CD4-positive, alpha-beta T cell treated with Interleukin-1 beta for 1 hour (primary cell): ENCODE measurements at places on chromosomes 2 and 18.
A peak's percentile ranks its signal among the peaks of the same experiment; 100 is the strongest.

GRCh38 chr2:25856377-25856776 is 21.9 kb downstream of the ASXL2 start:
- no peak for DNase-seq

- peak; percentile 21 for DNase-seq
These were observed 886 bp downstream of the PRKCE start for GRCh38 chr2:45652090-45653031.

DNA sequence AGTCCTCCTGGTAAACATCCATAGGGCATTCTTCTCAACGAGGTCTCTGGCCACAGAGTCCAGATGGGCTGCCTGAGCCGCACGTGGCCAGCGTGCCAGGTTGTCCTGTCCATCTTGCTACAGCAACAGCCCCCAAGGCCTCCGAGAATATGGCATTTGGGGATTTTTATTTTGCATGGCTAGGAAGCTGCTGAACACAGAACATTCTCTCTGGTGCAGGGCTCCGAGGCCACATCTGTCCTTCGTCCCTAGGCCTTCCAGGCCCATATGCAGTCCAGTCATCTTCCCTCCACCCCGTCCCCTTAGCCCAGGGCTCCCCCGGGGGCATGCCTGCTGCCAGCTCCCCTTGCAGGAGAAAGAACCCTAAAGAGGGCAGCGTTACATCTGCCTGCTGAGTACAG is 2.3 kb downstream of the HDAC4 start:
- no peak for DNase-seq

DNA sequence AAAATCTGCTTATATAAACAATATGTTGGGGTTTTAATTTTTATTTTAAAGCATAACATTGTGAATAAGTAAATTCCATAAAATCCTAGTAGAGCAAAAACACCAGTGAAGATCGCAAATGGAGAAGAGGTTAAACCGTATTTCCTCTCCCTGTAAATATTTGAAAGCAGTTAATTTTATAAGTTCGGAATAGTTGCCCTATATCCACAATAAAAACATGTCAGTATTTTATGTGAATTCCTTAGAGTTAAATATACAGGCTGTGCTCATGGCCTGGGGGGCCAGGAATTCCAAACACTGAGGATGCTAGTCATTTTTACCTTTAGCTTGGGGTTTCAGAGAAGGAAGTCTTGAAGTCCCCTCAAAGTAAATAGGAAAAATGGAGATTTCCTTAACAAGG is 135.0 kb downstream of the FIGN start:
- DNase-seq, result no peak

DNA sequence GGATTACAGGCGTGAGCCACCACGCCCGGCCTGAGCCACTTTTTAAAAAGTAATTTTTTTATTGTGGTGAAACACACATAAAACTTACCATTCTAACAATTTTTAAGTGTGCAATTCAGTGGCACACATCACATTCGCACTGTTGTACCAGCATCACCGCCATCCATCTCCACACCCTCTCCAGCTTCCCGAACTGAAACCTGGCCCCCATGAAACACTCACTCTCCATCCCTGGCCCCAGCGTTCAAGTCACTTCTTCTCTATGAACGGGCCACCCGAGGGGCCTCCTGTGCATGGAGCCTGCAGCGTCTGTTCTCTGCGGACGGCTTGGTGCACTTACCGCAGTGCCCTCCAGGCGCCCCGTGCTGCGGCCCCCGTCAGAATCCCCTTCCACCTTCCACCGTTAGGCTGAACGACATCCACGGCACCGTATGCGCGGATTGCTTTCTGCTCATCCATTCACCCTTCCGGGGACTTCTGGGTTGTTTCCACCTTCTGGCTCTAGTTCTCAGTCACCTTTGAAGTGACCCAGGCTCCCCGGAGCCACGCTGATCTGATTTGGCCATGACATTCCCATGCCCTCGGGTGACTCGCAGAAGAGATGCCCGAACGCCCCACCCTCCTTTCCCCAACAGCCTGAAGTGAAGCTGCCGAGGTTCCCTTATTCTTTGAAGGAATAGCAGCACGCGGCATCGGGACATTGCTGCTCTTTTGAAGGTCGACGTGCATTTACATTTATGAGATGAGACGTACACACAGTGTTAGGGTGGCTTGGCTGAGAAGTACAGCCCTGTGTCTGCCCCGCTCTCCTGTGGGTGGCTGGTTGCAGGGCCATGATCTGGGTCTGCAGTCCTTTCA is 134.4 kb downstream of the MBP start:
- no peak for DNase-seq

DNA sequence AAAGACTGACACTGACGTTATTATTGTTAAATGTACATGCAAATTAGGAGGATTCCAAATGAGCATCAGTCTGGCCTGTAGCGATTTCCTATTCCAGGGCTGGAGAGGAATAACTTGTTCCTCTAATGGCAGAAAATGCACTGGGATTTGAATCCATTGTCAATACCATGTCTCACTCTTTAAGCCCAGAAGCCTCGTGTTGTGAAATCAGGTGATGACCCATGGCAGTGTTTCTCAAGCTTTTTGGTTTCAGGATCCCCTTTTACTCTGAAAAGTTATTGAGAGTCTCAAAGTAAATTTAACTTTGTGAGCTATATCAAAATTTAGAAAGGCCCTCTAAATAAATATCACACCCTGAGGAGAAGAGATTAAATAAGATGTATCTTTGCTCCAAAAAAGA is 279.2 kb downstream of the GALR1 start:
- DNase-seq, result no peak

DNA sequence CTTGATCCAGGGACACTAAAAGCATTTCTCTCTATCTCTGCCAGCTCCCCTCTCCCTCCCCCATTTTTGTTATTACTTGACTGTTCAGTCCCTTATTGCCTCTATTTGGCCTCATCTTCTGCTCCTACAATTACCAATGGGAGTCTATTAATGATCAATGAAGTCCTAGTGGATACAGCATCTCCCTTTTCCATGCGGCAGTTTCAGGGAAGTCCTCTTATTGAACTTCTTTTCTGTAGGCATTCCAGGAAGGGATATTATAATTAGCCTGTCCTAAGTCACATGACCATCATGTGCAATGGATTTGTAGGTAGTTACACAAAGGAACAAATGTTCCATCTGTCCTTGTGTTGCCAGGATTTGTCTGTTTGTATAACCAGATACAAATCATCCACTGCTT is 495.1 kb upstream of the CNTNAP5 start:
- no peak for DNase-seq

- no peak for DNase-seq
These were observed 401.9 kb downstream of the LRP1B start for GRCh38 chr2:141728886-141729285.

DNA sequence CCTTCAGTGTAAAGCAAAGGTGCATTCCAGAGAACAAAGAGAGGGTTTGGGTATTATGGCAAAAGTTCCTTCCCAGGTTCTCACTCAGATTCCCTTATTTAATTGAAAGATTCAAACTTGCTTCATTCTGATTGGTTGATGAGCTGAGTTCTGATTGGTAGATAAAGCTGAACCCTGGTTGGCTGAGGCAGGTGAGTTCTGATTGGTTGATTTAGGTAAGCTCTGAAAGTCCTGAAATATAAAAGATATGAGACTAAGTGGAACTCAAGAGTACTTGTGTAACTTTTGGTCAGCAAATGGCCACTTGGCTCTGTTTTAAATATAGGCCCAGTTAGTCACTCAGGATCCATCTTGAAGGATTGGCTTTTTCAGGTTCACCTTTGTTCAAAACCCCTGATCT is 99.8 kb upstream of the FBXO11 start:
- no peak for DNase-seq

DNA sequence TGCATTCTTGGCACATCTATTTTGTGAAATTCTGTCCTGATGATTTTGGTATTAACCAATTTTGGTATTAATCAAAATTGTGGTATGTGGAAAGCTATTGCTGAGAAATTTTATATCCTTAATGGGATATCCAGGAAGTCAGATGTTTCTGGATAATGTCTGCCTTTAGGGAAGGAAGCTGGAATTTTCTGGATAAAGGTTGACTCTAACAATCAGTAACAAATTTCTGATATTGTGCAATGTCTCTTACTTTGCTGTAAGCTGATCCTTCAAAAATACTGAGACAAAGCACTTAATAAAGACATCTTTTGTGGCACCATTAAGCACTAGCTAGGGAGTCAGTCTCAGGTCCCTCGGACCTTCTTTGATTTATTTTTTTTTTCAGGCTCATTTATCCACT is 100.8 kb upstream of the UGP2 start:
- DNase-seq, result no peak

GRCh38 chr2:58634653-58635370 is 393.7 kb upstream of the FANCL start:
- DNase-seq, result no peak

DNA sequence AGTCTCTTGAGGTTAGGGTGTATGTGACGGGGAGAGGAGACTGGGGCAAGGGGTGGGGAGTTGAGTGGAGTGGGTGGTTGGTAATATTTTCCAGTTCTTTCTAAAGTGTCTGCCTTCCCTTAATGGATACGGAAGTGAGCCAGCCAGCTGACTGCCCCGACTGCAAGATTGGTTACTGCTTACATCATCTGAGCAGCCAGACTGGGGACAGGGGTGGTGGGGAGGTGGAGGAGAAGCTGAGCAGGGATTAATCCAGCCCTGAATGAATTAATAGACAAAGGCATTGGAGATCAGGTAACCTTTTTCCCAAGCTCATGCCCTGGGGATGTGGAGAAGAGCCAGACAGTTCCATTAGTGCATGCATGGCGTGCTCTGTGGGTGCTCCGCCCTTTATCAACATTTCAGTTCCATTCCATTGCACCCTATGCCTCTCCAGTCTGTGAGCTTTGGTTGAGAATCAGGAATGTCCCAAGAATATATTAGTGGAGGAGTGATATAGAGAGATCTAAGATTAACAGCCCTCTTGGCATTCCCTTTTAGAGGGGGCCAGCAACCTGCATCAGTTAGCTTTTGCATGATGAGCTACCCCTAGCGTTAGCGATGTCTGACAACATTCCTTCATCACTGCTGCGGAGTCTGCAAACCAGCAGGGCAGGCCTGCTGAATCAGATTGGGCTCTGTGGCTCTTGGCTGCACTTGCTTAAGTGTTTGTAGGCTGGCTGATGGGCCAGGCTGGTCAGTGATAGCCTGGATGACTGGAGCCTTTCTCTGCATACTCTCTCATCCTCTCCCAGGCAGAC is 67.4 kb downstream of the TNP1 start:
- no peak for DNase-seq

- no peak for DNase-seq
These were observed 13.5 kb upstream of the SIX3 start for GRCh38 chr2:44927985-44928482.

DNA sequence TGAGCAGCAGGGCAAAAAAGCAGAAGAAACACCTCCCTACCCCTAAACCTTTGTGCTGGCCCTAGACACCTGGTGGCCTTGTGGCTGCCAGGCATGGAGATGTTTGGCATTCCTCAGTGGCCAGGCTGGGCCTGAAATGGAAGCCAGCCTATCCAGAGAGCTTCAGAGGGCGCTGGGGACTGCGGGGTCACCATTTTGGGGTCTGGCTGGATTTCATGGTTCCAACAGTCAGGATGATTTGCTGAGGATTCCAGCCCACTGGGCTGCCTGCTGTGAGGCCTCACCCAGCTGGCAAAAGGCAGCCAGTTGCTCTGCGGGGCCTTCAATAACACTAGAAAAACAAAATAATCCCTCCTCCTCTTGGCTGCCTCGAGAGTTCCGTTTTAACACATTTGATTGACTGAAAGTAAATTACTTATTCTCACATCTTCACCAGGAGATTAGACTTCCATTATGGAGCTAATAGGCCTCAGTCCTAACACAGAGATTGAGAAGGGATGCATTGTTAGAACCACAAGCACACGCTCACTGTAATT is 154.1 kb downstream of the EN1 start:
- DNase-seq, result no peak

GRCh38 chr18:78696698-78697435 is 282.8 kb upstream of the SALL3 start:
- no peak for DNase-seq

DNA sequence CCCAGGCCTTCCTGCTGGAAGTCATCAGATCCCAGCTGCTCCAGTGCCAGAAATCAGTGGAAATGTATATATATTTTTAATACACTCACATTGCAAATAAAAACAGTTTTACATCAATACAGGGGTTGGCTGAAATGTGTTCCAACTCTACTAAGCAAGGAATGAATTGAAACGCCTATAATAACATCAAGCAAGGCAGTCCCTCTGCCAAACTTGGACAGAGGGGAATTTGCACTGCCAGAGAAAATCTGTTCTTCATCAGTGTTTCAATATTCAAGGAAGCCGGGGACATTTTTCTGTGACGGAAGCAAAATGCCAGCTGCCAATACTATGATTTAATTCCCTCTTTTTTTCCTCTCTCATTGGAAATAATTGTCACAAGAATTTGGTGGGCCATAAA is 335.3 kb downstream of the TNS1 start:
- no peak for DNase-seq

- DNase-seq, result no peak
These were observed 206.2 kb downstream of the TPGS2 start for GRCh38 chr18:36622610-36623009.

DNA sequence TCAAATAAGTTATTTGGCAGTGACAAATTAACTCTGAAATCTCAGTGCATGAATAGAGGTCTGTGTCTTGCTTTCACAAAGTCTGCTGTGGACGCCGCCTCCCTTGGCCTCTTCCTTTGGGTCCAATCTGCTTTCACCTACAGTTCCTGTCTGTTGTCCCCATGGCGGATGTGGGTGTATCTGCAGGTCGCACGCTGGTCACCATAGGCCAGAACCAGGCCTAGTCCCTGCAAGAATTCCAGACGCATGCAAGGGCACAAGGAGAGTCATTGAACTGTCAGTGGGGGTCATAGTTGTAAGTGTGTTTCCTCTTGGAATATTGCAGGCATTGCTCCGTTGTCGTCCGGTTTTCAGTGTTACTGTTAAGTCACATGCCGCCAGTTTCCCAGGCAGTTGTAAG is 7.4 kb downstream of the SOCS6 start:
- no peak for DNase-seq

DNA sequence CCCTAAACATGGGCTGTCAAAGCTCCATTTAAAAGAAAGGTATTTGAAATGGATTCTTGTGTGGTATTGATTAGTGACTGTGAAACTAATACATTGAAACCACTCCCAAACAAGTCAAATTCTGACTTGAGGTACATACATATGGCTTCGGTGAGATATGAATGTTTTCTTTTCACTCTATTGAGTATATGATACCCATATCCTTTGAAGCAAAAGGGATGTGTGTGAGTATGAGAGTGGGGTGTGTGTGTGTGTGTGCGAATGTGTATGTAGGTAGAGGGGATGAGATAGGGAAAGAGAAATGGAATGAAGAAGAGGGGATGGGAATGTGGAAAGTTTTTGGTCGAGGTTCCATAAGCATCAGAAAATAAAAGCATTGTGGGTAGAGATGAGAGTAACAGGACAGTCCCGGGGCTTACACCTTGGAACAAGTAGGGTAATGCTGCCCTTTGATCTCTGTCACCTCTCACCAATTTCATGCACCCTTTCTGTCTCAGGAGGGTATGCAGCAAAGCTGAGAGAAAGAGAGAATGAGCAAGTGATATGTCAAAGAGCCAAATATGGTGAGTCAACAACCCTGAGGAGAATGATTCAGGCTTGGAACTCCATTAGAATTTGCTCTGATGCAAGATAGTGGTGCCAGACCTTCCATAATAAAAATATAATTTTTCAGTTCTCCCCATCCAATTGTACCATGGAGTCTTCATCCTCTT is 64.0 kb upstream of the ZEB2 start:
- DNase-seq, result no peak
